Small intestine (tissue), 16 donors: ENCODE measurements at places on chromosomes 4 and X.

GRCh38 chr4:20623939-20624338 is 76.3 kb upstream of the PACRGL start:
- DNase-seq = no peak

DNA sequence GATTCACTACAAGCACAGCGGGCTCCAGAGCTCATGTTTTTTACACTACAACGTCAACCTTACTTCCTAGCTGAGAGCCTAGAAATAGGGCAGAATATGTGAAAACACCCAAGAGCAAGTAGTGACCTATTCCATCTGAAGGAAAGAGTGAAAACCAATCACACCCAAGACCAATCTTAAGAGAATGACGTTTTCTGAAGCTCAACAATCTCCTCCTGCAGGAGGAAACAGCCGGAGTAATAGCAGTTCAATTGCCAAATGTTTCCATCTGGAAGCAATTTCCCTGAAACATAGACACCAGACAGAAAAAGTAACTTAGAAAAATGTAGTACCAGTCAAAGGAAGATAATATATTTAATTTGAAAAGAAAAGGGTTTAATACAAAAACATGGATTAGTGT is 142.4 kb downstream of the ANXA5 start:
- DNase-seq = no peak

- DNase-seq = no peak
Observed at GRCh38 chr4:72360075-72360474, 208.9 kb downstream of the ADAMTS3 start.

- DNase-seq = no peak
Observed at GRCh38 chr4:183318656-183319055, 1.4 kb downstream of the CLDN22 start.

DNA sequence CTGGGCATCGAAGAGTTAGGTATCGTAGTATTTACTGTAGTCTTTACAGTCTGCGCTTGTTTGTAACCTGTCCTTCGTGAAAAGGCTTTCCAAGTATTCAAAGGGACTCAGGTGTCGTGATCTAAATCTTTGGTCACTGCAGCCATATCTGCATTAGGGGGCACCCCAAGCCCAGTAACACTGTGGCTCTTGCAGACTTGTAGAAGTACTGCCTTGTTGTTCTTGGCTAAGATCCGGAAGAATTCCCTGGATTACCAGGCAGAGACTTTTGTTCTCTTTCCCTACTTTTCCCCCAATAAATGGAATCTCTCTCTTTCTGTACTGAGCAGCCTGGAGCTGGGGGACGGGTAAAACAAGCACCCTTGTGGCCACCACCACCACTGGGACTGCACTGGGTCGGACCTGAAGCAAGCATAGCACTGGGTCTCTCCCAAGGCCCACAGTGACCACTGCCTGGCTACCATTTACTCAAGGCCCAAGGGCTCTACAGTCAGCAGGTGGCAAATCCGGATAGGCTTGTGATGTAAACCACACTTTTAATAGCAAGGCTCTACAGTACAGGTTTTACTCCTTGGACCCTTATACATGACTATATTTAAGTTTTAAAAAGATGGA is 12.0 kb downstream of the CXorf58 start:
- DNase-seq = no peak
